ENCODE measurements at places on chromosomes 11 and 22.

- peak; percentile 62 for DNase-seq
These were observed 4.6 kb downstream of the FGF19 start for GRCh38 chr11:69699213-69699612.

DNA sequence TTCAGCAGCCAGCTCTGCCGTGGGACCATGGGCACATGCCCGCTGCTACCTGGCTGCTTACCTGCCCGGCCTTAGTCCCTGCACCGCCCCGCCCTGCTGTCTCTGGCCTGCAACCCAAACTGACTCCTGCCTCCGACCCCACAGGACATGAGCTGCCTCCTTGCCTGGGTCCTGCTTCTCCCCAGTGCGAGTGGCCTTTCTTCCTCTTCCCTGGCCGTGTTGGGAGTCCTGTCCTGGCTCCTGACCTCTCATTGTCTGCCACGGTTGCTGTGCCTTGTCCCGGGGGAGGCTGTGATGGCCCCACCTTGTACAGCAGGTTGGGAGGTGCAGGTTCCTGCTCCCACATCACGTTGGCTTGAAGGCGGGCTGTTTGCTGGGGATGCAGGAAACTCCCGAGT lies 370.0 kb downstream of the TBC1D22A start:
- DNase-seq = no peak

- DNase-seq = no peak
These were observed 39.5 kb downstream of the AHNAK start for GRCh38 chr11:62507125-62507422.

DNA sequence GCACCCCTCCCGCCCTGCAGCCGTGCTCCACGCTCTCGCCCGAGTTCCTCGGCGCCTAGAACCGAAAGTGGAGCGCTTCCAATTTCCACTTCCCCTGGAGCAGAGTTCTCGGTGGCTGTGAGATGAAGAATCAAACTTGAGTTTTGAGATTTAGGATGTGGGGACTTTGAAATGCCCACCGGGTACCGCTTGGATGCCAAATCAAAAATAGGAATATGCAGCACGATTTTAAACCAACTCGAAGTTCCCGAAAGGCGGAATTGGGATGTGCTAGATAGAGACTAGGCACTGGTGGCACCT lies 569 bp downstream of the POLA2 start:
- DNase-seq = no peak

DNA sequence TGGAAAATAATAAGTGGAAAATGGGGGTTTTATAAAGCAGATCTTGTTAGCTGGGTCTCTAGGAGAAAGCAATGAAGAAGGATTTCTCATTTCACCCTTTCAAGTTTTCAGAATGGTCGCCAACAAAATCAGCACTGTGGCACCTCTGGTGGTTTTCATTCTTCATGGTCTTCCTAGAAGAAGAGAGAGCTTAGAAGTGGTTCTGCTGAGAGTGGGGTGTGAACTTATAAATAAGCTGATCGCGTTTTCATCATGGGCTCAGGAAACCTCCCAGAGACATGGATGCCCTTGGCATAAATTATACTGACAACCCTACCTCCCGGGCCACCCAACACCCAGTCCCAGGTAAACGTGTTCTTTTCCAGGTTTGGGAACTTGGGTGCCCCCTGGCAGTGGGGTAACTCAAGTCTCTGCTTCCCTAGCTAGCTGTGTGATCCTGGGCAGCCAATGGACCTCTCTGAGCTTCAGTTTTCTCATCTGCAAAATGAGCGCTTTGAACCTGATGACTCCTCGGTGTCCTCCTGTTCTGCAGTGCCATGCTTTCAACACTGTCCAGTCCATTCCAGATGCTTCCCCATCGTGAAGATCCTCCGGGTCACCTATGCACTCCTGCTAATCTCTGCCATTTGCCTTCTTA lies 72.6 kb upstream of the GRAMD1B start:
- no peak for DNase-seq

DNA sequence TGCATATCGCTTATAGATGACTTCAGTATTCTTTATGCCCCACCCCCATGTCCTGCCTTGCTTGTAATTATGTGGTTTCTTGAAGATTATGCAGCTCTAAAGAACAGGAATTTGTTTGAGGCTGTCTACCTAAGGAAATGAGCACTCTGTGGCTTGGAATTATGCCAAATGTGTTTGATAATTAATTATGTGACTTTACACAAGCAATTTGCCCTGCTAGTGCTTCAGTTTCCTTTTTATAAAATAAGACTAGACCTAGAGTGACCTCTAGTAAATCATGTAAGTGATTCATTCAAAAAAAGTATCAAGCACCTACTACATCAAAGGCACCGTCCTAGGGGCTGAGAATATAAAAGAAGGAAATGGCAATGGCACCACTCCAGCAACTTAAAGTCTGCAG lies 491.5 kb upstream of the KIRREL3 start:
- DNase-seq = no peak

- DNase-seq = no peak
These were observed 33.1 kb upstream of the IPO7 start for GRCh38 chr11:9351321-9351881.

DNA sequence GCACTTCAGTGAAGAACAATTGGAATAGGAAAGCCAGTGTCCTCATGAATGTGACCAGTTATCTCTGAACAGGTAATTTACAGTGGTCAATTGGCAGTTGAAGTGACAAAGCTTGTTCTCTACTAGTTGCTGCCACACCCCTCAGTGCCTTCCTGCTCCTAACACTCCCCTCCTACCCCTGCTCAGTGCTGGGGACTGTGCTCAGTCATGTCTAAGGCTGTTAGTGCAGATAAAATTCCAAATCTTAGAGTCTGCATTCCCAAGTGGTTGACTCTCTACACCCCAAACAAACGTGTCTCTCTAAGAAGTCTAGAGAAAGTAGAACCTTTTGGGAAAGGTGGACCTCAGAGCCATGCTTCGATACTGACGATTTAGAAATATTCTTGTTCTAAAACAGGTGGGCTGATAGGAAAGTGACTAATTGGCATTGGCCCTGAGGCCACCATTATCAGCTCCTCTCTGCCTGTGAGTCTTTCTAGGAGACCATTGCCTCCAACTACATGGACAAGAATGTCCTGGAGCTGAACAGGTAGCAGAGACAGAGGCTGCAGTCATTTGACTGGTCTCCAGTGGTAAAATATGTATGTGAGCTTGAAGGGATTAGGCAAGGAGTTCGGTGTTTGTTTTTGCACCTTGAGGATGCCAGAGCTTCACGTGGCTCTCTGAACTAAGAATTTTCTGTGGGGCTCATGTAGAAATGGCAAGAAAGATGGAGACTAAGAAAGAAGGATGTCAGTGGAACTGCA lies 22.1 kb upstream of the NNMT start:
- DNase-seq = no peak

GRCh38 chr11:22624742-22625447 lies 728 bp downstream of the FANCF start:
- DNase-seq = no peak

DNA sequence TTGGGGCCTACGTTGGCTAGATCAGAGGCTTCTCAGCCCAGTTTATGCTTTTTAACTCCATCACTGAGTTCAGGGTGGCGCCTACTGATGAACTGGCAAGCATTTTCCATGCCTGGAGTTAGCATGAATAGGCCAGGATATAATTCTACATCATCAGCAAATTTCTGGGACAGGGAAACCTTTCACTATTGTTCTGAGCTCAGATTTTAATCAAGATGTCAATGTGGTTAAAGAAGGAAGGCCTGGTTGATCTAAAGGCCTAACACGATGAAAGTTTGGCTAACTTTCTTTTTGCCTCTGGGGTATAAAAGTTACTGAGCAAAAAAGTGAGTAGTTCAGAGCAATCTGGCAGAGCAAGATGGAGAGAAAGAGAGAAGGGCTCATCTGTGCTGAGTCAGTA lies 21.7 kb upstream of the IFITM3 start:
- DNase-seq = no peak

- DNase-seq = peak; percentile 50
These were observed 9.2 kb upstream of the CBL start for GRCh38 chr11:119196833-119197483.

DNA sequence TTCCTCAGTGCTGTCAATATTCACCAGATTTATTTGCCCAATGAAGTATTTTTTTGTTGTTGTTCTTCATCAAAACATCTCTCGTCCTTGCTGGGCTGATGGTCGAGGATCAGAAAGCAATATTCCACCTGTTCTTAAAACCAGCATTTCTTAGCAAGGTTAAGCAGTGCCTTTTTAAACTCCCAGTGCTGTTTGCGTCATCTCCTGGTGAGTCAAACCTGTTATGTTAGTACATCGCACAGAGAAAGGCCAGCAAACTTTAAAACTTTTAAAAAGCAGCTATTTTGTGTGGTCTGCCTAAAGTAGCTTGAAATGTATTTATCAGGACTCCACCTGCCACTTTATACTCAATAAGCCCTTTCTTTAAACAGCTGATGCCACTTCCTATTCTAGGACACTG lies 802.0 kb downstream of the KCNA4 start:
- DNase-seq = no peak

- no peak for DNase-seq
These were observed 3.1 kb upstream of the WT1 start for GRCh38 chr11:32438346-32438865.

DNA sequence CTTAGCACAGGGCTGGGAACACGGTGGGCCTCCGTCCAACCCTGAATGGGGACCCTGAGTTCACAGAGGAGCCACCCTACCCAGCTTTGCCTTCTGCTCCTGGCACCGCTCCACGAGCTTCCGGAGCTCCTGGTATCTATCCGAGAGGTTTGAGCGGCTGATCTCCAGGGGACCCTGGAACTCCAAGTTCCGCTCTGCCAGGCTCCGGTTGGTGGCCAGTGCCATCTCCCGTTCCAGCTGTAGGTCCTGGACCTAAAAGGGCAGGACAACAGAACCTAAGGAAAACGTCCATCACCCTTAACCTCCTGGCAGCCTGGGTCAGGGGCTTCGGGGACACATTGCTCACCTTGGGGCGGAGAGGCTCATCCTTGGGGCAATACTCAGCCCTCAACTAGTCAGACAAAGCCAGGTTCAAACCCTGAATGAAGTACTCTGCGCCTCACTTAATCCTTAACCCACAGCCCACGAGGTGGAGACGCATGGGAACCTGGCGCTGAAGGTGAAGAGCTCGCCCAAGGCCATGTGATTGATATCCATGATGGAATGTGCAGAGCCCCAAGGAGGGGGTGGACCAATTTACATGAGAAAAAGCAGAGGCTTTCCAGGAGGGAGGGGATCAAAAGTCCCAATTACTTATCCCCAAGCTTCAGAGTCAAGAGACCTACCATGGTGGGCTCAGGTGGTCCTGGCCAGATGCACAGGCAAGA lies 27.1 kb downstream of the VPS37C start:
- peak; percentile 51 for DNase-seq
